H4 (cell line): ENCODE measurements at places on chromosomes 6 and 20. TPM values are rescaled to one million over a fixed set of nuclear protein-coding genes. Genes with fewer than 3 reads are reported as not detected.

The BPIFA1 gene
- total RNA-seq, result not detected in 2 replicates

The ISM1 gene
- 0.35 and 0.47 TPM in 2 replicates for total RNA-seq

The KHDC1L gene
- total RNA-seq, result 1.3 TPM in 1 of 2 replicates, not detected in the other

The PNLDC1 gene
- total RNA-seq, result not detected in 2 replicates

The FOXP4 gene
- total RNA-seq, result 2.7 and 3.1 TPM in 2 replicates

The ESR1 gene
- total RNA-seq, result not detected in 2 replicates

The FAM83D gene
- total RNA-seq, result 66.2 and 67.5 TPM in 2 replicates

The RAD21L1 gene
- 0.12 TPM in 1 of 2 replicates, not detected in the other for total RNA-seq

The DDR1 gene
- 16.0 and 30.1 TPM in 2 replicates for total RNA-seq

The BTN1A1 gene
- not detected in 2 replicates for total RNA-seq

The KCNK16 gene
- total RNA-seq, result not detected in 2 replicates

The NAPB gene
- 3.1 and 3.6 TPM in 2 replicates for total RNA-seq

The SEMG1 gene
- not detected in 2 replicates for total RNA-seq

The DSN1 gene
- total RNA-seq, result 44.3 and 47.9 TPM in 2 replicates

The MMP24 gene
- 0.33 and 0.68 TPM in 2 replicates for total RNA-seq

The TPX2 gene
- 111 and 128 TPM in 2 replicates for total RNA-seq

The RBM38 gene
- 7.4 and 12.3 TPM in 2 replicates for total RNA-seq

The PTK6 gene
- not detected in 2 replicates for total RNA-seq

The TCP11 gene
- 0.14 TPM in 1 of 2 replicates, not detected in the other for total RNA-seq

The SNHG17 gene
- 6.1 and 6.7 TPM in 2 replicates for total RNA-seq

The SOX18 gene
- 0.19 TPM in 1 of 2 replicates, not detected in the other for total RNA-seq

The SLC22A7 gene
- total RNA-seq, result not detected in 2 replicates
